ENCODE measurements at places on chromosomes 11 and 22.

DNA sequence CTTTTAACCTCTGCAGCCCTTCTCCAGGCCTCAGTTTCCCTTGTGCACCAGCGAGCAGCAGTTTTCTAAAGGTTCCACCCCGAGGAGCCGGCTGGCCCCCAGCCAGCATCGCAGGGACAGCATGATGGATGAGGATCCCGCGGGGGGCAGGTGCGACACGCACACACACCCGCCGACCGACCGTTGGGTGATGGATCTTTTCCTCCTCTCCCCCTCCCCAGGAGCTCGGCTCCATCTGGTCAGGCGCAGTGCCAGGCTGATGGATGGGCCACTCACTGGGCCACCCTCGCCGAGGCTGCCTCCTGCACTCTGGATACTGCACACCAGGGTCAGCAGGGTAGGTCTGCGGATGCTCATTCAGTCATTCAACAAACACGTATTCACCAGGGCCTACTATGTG is 12.8 kb upstream of the CABP7 start:
- no peak for DNase-seq

DNA sequence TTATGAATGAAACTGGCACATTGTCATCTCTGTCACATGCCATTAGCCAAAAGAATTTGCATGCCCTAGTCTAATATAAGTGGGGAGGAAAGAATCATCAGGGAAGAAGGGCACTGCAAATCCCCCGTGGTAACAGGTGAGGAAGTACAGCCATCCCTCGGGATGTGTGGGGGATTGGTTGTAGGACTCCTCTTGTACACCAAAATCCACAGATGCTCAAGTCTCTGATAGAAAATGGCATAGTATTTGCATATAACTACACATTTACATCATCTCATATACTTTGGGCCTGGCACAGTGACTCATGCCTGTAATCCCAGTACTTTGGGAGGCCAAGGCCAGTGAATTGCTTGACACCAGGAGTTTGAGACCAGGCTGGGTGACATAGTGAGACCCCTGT is 109.7 kb downstream of the HIPK3 start:
- DNase-seq, result no peak

- no peak for DNase-seq
Observed at GRCh38 chr11:113408887-113409286, 21.3 kb downstream of the ANKK1 start.

- DNase-seq, result no peak
Observed at GRCh38 chr11:40397141-40397540, 1062.3 kb downstream of the LRRC4C start.

- DNase-seq, result no peak
Observed at GRCh38 chr11:114892381-114893197, 214.3 kb downstream of the NXPE2 start.

DNA sequence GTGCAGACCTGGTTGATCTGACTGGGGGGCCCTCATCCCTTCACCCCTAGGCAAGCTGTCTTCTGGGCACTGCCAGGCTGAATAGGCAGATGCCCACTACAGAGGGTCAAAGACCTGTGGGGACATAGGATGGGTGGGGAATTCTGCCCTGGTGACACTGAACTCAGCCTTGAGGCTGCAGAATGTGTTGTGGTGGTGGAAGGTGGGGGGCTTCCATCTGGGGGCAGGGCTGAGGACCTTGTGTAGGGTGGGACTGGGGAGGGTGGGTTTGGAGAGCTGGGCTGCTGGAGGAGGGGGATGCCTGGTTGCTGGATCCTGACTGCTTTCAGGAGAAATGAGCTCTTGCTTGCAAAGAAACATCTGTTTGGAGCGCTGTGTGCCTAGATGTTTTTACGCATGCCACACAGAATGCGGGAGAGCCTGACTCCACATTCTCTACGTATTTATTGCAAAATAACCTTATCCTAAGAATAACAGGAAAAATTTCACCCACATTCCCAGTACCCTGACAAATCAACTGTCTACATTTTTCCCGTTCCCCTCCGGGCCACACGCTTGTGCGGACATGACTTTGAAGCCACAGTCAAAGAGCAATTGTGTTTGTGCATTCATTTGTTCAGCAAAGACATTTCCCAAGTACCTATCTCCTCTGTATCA is 18.3 kb downstream of the SMIM38 start:
- DNase-seq, result no peak

DNA sequence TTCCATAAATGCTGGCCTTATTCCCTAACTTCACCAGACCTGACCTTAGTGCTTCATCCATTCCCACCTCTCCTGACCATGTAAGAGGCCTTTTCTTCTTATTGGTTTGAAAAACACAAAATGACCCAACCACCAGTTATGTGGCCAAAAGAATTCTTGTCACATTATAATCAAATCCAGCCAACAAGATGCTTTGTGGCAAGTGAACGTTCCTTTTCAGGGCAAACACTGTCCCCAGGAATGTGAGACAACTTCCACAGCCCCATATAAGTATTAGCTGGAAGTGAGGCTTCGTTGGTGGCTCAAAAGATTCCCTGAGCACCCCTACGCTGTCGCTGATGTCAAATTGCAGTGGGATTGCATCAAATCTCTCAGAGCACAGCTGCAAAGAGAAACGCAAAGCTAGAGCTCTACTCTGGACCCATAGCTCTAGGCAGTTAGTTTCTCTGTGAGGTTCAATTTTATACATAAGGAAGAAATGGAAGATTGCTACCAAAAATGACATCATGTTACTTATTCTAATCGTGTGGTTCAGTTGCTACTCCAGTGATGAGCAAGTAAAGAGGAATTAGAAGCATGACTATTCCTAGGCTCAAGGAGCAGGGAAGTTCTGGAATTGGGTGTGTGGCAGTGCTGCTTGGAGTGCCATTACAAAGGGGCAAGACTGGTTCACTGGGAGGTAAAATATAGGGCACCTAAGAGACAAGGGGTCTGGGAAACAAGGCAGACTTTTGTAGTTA is 26.1 kb downstream of the GLYATL1 start:
- no peak for DNase-seq

- no peak for DNase-seq
Observed at GRCh38 chr11:15710580-15711275, 596.0 kb downstream of the INSC start.

GRCh38 chr11:75775056-75775455 is 6.5 kb downstream of the DGAT2 start:
- DNase-seq, result no peak

GRCh38 chr11:112777283-112777751 is 183.9 kb upstream of the NCAM1 start:
- DNase-seq, result no peak

DNA sequence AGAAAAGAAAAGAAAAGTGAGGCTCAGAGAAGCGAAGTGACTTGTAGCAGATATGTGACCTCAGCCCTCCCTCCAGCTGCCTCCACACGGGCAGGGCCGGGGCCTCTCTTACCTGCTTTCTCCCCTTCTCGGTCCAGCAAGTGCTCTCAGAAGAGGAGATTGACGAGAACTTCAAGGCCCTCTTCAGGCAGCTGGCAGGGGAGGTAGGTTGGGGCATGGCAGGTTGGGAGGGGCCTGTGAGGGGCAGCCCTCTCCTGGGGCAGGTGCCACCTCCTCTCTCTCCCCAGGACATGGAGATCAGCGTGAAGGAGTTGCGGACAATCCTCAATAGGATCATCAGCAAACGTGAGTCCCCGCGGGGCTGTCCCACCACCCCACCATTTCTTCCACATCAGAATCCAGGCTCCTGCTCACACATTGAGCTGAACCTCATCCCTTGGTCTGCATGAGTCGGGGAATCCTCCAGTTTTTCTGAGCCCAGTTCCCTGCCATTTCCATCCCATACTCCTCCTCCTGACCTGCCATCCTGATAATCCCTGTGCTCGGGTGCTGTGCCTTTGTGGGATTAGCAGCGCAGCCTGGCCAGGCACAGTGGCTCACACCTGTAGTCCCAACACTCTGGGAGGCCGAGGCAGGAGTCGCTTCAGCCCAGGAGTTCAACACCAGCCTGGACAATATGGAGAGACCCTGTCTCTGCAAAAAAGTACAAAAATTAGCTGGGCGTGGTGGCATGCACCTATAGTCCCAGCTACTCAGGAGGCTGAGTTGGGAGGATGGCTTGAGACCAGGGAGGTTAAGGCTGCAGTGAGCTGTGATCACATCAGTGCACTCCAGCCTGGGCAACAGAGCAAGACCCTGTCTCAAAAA is 26.4 kb downstream of the CAPN1 start:
- DNase-seq, result no peak

DNA sequence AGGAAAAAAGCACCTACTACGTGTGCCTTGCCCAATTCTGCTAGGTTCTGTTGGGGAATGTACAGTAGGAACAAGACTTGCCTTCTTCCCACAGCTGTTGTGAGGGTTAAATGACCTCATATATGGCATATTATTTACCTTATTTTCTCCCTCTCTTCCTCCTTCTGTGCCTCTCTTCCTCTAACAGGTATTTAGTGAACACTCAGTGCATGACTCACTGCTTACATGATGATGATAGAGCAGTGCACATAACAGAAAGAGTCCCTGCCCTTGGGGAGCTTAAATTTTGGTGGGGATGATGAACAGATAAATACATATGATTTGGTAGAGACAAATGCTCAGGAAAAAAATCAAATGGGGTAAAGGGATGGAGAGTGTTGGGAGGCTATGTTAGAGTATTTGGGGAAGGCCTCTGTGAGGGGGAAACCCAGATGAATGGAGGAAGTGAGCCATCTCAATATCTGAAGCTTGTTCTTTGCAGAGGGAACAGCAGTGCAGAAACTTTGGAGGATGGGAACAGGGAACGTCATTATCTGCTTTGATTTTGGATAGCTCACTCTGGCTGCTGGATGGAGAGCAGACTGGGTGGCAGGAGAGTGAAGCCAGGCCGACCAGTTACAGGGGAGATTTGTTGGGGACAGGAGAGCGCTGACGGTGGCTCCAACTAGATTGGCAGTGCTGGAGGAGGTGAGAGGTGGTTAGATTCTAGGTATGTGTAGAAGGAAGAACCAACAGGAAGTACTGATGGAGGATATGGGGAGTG is 95.5 kb upstream of the TENM4 start:
- DNase-seq, result no peak

DNA sequence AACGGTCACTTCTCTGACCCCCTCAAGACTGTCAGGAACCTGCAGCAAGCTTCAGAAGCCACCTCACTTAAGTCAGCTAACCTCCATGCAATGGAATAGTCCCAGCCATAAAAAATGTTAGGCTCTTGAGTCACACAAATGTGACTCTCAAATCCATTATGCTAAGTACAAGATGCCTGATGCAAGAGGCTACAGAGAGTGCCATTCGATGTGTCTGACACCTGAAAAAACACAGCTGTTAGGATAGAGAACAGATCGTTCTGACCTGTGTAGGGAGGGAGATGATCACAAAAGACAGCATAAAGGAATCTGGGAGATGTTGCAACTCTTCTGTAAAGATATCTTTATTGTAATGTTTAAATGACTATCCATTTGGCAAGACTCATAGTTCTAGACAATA is 712.4 kb downstream of the TBC1D22A start:
- no peak for DNase-seq

GRCh38 chr11:117830674-117831351 is 6.3 kb upstream of the FXYD2 start:
- no peak for DNase-seq

- no peak for DNase-seq
Observed at GRCh38 chr11:79290761-79291160, 150.1 kb downstream of the TENM4 start.

GRCh38 chr11:60830478-60831142 is 11.3 kb upstream of the CCDC86 start:
- DNase-seq, result no peak

DNA sequence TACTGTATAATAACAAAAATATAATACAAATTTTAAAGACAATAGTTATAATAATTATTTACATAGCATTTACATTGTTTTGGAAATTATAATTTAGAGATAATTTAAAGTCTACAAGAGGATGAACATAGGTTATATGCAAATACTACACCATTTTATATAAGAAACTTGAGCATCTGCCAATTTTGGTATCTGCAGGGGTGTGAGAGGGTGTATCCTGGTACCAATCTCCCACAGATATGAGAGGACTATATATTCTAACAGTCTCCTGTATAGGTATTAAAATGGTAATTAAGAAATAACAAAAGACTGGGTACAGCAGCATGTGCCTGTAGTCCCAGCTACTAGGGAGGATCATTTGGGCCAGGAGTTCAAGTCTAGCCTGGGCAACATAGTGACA is 134.4 kb downstream of the APOL5 start:
- no peak for DNase-seq

DNA sequence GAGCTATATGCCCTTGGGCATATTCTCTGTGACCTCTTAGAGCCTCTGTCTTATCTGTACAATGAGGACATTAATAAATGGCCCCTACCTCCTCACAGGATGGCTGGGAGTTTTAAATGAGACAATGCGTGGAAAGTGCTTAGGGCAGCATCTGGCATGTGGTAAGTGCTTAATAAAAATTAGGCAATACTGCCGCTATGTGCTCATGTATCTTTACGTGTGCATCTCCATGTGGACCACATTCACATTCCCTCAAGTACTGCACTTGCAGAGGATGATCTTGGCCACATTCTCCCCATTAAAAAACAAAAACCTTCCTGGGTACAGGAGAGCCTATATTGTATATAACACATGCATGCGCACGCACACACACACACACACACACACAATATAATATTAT is 19.1 kb upstream of the BSX start:
- no peak for DNase-seq

DNA sequence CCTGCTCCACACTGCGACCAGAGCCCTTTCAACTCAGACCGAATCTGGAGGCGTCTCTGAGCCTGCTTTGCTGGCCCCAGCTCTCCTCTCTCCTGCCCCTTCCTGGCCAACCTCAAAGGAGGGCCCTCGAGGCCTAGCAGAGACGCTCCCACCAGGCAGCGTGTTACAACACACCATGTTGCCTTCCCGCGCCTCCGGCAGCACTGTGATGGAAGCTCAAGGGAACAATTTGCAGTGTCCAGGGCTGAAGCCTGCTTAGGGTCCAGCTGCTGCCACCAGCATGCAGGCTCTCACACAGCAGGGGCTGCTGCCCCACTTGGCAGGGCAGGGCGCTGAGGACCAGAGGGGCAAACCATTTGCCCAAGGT is 18.4 kb downstream of the LINC01488 start:
- DNase-seq, result no peak

DNA sequence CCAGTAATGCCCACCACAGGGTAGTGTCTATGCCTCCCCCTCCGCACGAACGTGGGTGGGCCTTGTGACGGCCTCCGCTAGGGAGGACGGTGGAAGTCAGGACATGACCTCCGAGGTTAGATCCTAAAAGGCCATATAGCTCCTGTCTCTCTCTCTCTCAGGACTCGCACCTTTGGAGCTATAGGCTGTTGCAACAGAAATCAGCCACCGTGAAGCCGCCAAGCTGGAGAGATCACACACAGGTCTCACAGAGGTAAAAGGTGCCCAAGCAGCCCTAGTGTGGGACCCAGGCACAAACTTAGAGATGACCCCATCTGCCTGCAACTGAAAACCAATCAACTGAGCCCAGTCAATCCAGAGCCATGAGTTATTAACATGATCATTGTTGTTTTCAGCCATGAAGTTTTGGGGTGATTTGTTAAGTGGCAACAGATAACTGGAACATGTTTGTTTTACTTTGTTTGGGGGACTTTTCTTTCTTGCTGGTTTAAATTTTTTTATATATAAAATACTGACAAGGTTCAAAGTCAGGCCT is 7.4 kb upstream of the NAP1L4 start:
- no peak for DNase-seq

- no peak for DNase-seq
Observed at GRCh38 chr11:10304495-10305261, at the start of gene ADM. Gene ADM (plus strand): TSS chr11:10305073. CDS start chr11:10305701, 628 bp downstream.

- no peak for DNase-seq
Observed at GRCh38 chr11:70127653-70128434, 49.7 kb downstream of the ANO1 start.

- no peak for DNase-seq
Observed at GRCh38 chr11:128908391-128909246, 17.5 kb downstream of the KCNJ5 start.

- DNase-seq, result no peak
Observed at GRCh38 chr22:20865875-20866445, 7.2 kb downstream of the SNAP29 start.

Measured in NK-92 treated with Interleukin-12 subunit alpha and Interleukin-12 subunit beta, amount 100 ng/mL, for 24 hours (cell line).